ENCODE measurements at places on chromosomes 5 and 9.
A peak's percentile ranks its signal among the peaks of the same experiment; 100 is the strongest.

- no peak for DNase-seq
Observed at GRCh38 chr5:67879620-67880510, 335.7 kb upstream of the PIK3R1 start.

GRCh38 chr5:73564675-73565074 lies 764 bp downstream of the ANKRA2 start:
- no peak for DNase-seq

DNA sequence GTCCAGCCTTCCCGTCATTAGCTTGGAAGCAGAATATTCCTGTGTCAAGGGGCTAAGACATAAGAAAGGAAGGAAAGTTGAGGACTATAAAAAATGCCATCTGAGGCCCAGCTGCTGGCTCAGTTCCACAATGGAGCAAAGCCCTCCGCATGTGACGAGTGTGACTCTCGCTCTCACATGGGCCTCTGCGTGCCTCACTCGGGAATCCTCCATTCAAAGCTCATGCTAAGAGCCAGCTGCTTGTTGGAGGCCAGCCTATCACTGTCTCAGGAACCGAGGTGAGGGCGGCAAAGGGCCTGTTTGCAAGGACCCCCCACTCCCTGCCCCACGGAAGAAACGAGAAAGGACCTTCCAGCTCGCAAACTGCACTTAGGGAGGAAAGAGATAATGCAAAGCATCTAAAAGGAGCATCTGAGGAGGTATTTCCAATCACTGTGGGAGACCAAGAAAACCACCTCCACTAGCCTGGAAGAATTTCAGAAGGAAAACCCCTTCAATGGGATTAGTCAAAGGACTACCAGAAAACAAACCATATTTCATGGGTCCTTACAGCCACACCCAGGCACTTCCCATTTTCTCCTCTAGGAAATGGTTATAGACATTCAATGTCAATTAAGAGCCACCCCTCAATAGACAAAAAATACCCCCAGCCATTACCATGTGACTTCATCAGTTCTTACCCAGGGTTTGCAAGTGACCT lies 95.3 kb downstream of the PRRT1B start:
- no peak for DNase-seq

DNA sequence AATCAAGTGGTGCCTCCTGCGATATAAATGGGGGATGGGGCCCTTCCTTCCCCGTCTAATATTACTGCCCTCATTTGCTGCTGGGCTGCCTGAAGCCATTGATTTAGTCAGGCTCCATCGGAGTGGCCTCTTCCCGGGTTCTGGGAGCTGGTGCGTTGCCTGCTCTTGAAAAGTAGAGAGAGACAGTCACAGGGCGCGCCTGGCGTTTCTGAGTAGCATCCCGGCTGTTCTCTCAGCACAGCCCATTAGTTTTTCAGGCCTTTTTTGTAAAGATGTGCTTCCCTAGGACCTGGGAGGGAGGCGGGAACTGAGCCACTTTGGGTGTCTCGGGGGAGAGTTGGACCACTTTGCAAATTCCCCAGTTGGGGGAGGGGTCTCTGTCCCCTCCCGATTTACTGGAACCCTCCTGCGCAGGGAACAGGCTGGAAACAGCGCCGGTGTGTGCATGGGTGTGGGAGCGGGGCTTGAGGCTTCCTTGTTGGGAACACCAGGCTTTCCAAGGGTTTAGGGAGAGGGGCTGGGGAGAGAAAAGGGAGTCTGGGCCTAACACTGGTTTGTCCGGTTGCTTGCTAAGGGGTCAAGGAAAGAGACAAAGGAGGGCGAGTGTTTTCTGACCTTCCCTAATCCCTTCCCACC lies 4.7 kb downstream of the PRDM6 start:
- no peak for DNase-seq

GRCh38 chr9:36764364-36765076 lies 191.8 kb downstream of the MELK start:
- no peak for DNase-seq

GRCh38 chr5:57434227-57434640 lies 48.4 kb downstream of the ACTBL2 start:
- no peak for DNase-seq

DNA sequence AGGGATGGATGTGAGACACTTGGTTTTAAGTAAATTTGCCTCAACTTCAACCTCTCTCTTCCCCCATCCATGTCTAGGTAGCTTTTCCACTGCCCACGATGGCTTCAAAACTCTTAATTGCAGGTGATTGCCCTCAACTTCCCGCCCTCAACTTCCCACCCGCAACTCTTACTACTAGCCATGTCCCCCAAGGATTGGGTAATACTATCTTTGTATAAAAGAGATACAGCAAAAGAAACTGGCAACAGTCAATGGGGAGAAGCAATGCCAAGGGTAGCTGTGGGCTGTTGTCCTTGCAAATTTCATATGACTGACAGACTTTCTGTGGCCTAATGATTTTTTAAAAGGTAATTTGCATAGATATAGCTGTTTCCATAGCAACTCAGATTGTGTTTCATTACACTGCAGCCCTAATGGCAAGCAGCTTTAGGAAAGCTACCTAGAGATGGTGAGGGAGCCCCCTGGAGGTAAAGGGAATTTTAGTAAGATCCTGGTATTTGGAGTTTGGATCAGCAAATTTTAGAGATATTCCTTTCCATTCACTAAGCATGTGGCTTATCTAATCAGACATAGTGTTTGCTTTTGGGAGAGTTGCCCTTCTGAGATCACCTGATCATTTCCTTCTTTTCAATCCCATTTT lies 421.5 kb upstream of the DAP start:
- DNase-seq: no peak

DNA sequence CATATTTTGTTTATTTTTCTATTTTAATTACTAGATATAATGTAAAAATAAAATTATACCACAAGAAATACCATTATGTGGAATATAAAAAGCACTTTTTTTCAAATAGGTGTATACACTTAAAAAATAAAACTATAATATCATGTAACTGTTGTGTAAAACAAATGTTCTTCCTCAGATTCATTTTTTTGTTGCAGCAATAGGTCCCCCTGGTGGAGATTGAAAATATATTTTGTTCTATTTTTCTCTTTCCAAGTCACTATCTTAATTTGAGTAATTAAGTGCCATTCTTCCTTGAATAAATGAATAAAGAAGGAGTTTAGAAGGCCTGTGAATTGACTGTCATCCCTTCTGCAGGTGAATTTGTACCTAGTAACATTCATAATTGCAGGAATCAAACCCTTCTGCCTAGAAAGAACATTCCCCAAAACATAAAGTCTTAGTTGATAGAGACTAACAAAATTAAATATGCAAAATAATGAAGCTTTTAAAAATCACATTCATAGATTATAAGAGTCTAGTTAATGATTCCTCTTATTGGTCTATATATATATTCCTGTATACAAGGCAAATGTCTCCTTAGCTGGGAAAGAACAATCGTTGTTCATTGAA lies 23.4 kb downstream of the CETN3 start:
- no peak for DNase-seq

- no peak for DNase-seq
Observed at GRCh38 chr9:121369595-121370265, at the start of gene STOM. Gene STOM (minus strand): TSS chr9:121370250. CDS start chr9:121370187, 63 bp downstream.

- no peak for DNase-seq
Observed at GRCh38 chr9:21585756-21586752, 103.9 kb upstream of the IFNE start.

DNA sequence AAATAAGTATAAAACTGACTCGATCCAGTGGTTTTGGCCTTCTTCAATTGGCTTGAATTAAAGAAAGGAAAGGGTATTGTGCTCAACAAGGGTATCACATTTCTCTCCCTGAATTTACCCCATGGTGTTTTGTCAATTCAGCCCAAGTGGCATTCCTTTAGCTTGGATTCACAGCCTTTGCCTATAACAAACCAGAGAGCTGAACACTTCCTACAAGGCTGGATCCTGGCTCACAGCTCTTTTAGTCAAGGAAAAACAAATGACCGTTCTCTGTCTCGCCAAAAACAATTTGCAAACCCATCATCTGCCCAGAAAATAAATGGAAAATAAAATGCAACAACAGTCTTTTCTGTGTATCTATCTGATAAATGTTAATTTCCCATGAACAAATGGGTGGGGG lies 5.7 kb downstream of the ZNF366 start:
- peak; percentile 20 for DNase-seq

All from vagina (tissue), 2 donors.